Muscle of back (tissue), 13 donors: ENCODE measurements at places on chromosomes 12 and 14.

DNA sequence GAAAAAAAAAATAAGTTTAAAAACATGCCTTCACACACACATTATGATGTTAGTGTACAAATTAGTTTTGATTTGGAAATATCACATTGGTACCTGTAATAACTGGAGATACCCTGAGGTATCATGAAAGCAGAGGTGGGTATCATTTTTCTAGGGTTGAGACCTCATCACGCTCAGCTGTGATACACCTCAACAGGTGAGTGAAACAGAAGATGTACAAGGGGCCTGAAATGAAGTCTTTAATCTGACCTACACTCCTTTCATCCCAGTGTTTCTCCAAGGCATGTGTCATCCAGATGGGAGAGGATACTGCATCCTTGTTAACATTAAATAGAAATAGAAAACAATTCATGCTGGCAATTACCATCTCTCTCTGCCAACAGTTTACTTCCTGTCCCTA lies 7.4 kb downstream of the BMP4 start:
- no peak for DNase-seq

GRCh38 chr12:49092086-49092815 lies 2.4 kb downstream of the DHH start:
- DNase-seq: peak; percentile 67

- peak; percentile 22 for DNase-seq
These were observed 148.8 kb upstream of the CRY1 start for GRCh38 chr12:107242189-107242588.

DNA sequence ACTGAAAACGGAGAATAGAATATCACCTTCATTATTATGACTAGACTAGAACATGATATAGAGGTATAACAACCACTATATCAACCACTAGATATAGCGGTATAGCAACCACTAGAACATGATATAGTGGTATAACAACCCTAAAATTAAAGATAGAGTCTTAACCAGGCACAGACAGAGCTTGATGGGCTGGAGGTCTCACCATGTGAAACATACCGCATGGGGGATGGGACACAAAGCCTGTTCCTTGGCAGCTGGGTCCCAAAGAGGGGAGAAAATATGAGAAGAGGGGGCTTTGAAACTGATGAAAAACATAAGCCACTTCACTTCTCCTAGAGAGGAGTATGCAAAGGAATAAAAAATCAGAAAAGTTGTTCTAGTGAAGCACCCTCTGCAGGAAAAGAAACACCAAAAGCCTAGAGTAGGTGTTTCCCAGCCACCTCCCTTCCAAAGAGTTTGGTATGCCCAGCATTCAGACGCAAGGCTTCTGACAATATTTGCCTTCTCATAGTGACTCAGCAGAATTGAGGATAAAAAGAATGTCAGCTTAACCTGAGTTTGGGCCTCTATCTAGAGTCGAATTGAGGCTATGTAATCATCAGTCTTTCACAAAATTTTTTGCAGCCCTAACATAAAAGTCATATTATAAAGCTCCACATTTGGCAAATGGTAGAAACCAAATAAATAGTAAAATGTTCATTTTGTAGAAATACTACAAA lies 316.4 kb downstream of the NOVA1 start:
- DNase-seq: peak; percentile 55
